GM19239 (cell line): ENCODE measurements at places on chromosomes 4 and X.

DNA sequence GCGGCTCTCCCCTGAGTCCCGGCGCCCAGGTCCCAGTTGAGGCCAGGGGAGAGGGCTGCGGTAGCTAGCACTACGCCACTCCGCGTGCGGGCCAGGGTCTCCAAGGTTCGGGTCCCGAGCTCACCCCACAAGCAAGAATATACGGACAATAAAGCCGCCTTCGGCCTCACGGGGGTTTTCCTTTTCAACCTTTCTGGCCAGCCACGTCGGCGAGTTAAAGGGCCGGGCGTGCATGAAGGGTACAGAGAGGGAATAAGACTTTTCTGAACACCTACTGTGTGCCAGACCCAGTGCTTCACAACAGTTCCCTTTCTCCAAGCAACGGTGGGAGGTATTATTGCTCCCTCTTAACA lies 138.5 kb upstream of the ZIC3 start:
- DNase-seq, result no peak

GRCh38 chr4:83658806-83659205 lies 122.9 kb downstream of the GPAT3 start:
- no peak for DNase-seq

DNA sequence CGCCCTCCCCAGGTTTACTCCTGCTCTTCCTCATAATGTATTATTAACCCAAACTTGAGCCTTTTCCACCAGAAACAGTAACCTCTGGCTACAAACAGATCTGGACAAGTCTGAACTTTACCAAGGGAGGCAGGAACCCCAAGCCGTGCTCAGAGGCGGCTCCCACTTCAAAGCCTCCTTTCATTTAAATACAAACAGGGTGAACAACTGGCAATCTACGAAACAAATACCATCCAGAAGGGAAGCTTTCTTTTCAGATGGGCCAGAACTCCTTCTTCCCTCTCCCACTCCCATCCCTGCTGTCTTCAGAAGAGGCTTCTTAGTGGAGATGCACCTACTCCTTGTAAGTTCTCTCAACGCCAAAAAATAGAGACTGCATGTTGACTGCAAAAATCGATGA lies 2.1 kb upstream of the GPC4 start:
- no peak for DNase-seq

GRCh38 chr4:24683116-24683515 lies 98.8 kb upstream of the DHX15 start:
- DNase-seq, result no peak

GRCh38 chr4:124329134-124329533 lies 383.4 kb downstream of the ANKRD50 start:
- no peak for DNase-seq

DNA sequence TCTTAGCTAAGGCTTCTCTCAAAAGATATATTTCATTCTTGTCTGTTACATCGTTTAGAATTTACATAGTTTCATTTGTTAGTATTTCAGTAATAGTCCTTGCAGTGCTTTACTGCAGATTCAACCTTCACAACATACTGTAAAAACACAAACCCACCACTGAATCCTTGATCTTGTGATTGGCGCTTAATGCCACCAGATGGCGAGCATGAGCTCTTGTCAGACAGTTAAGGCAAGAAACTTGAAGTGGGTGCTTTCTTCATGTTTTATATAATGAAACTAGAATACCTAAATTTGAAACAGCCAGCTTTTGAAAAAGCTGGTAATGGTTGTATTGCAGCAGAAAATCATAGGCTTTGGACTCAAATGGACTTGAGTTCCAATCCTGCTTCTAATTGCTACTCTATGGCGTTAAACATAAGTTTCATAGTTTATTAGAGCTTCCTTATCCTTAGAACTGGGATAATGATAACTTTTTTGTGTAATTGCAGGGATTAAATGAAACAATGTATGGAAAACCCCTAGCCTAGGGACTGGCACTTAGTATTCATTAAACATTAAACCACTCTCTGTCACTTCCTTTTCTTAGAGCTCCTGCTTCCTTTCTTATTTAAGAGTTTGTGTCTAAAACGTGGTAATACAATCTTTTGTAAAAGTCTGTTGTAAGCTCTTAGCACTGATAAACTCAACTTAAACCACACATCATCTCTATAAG lies 95.1 kb downstream of the USP9X start:
- DNase-seq, result no peak

DNA sequence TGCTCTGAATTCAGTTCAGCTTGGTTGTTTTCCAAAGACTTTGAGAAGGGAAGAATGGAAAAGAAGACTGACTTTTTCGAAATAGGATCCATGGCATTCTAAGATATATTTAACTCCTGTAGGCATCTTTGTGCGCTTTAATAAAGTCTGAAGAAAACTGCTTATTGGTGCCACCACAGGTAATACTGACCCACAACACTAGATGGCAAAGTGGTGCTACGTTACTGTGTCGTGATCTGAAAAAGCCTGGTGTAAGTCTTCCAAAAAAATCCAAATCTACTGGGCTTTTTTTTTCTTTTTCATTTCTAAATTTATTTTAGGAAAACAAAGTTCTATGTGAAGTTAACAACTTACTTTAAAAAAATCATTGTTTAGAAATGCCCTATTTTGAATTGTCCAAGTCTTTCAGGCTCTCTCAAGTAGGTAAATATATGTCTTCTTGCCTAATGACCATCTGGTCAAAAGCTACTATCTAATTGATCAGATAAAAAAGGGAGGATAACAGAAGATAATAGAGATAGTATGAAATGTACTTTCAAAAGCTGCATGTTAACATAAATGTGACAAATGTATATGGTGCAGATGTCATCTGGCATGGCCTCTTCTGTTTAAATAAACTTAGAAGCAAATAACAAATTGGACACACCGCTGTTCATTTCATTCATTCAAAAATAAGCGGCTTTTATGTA lies 47.0 kb upstream of the MID1IP1 start:
- DNase-seq, result no peak

DNA sequence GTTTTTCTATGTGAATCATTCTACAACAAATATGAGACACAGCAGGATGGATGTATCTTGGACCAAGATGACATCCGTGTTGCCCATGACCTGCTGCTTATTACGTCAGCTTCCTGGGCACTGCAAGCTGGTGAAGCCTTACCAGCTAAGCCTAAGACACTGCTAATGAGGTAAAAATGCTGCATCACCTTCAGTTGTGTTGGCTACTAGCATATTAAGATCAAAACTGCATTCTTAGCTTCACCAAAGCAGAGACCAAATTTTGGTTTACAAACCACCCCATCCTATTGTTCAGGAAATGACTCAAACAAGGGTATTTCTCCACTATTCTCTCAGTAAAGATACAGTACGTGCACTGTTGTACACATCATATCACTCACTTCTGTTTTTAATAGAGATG lies 50.3 kb downstream of the MAML3 start:
- no peak for DNase-seq

- DNase-seq, result no peak
These were observed 135.1 kb downstream of the IRS4 start for GRCh38 chrX:108601276-108601675.

- DNase-seq, result no peak
These were observed 35.3 kb downstream of the ZBTB49 start for GRCh38 chr4:4325321-4325720.

DNA sequence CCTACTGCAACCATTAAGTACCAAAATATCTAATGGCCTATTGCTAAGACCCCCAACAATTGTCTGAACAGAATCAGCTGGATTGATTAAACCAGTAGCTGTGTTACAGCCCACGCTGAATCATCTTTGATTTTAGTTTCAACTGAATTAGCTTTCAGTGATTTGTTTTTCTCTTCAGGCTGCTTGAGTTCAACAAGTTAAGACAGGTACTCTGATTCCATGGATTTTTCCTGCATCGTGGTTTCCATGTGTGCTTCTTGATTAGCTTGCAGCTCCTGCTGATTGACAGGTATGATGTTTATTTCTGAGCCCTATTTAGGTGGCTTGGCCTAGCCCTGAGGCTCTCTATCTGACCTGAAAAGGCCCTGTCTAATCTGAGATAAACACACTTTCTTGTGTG lies 91.3 kb downstream of the GUCY2F start:
- DNase-seq, result no peak

GRCh38 chrX:108064613-108065012 lies 19.7 kb downstream of the VSIG1 start:
- DNase-seq, result no peak

DNA sequence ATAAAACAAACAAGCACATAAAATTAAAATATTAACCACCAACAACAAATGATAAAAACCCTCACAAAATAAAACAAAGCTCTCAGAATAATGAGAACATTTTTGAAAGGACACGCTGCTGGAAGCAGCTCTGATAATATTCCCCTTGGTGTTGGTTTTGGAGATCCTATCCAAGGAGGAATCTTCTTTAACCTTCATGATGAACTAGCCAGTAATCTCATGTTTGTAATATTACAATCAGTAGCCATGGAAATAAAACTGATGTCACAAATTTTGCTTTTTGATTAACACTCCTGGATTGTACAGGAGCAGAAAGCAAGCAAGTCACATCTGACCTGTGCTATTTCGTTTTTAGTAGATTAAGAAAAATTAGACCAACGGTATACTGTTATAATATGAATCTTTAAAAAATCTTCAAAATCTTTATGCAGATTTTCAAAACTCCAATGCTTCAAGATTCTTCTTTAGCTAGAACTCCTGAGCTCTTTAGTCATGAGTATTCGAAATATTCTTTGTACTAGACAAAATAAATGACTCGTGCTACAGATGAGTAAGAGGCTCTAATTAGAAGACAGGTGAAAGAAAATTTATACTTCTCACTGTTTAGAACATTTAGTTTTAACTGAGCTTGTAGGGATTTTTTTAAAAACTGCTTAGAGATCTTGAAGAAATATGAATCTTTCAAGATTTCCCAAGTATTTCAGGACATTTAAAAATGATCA lies 154.1 kb downstream of the RASL11B start:
- DNase-seq, result no peak

DNA sequence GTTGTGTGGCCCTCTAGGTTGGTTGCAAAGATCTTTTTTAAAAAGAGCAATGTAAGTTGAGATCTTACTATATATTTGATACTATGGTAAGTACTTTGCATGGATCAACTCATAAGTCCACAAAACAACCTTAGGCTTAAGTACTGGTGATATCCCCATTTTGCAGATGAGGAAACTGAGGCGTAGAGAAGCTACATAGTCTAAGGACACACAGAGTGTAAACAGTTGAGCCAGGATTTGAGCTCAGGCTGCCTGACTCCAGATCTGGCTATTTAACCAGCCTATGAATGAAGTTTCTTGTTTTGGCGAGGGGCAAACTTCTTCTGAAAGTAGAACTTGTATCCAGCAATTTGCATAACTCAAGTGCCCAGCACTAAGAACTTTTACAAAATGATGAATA lies 38.6 kb upstream of the STX18 start:
- DNase-seq, result no peak

DNA sequence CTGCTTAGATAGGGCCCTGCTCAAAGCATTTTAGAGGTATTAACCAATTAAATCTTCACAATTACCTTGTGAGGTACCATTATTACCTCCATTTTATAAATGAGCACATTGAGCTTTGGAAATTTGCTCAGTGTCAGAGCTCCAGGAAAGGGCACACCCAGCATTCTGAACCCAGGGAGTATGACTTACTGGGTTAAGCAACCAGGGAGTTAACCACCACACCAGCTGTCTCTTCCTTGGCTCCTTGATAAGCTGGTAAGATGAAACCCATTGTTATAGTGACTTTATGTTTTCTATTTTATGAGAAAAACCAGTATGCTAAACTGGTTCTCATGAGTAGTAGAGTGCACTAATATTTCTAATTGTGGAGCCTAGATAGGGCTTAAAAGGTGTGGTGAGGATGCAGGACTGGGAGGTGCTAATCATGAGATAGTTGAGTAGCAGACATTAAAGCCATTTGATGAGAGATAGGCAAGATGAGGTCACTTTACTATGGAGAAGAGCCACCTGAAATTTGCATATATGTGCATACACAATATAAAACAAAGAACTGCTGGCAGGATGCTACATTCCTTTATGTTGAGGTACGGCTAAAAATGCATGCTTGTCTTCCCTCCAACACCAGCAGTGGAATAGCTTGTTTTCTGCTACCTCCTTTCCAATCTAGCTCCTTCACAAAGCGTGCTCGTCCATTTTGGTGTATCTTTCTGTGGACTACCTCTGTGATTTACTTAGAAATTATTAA lies 556.1 kb downstream of the SPRY1 start:
- no peak for DNase-seq

DNA sequence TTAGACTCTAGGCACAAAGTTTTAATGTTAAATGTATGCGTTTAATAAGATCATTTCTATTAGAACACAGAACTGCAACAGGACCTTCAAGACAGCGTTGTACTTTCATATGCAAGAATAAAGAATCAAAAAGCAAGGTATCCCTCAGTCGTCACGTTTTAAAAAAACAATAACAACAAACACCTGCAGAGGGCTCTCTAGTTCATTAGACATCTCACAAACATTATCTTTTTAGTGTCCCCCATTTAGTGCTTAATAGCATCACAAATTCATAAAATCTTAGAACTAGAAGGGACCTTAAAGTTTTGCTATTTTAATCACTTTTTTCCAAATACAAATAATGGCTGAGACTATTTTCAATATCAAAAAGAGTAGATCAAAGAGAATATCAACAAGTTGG lies 236.6 kb downstream of the DCHS2 start:
- DNase-seq, result no peak

DNA sequence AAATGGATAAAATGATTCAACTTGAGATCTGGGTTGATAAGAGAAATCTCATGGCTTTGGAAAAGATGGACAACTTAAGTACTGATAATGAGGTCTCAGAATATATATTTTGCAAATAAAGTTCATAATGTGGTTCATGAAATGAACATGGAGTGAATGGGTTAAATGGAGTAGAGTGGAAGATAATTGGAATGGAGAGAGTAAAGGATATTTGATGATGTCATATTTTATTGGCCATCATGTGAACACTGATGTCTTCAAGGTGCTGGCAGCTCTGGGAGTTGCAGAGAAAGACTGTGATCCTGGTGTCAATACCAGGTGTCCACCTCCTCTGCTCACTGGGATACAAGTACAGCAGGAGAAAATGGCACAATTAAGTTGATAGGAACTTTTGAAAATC lies 133.9 kb upstream of the ZXDA start:
- DNase-seq, result no peak

DNA sequence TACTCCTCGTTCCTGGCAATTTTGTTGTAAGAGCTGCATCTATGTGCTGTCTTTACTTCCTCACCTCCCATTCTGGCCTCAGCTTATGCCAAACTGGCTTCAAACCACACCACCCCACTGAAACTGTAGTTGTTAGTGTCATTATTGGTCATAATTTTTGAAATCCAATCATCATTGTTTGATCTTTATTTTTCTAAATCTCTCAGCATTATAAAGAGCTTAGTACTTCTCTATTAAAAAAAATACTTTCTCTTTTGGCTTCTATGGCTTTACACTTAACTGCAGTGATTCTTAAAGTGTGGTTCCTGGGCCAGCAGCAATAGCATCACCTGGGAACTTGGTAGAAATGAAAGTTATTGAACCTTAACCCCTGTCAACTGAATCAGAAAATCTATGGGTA lies 83.5 kb upstream of the GRPR start:
- no peak for DNase-seq

GRCh38 chr4:158767451-158767850 lies 1.4 kb upstream of the FNIP2 start:
- no peak for DNase-seq

- DNase-seq, result no peak
These were observed 197.7 kb upstream of the MAB21L2 start for GRCh38 chr4:150384249-150384648.
